ENCODE measurements at places on chromosomes 3 and 15.

GRCh38 chr3:114194750-114195149 is 15.9 kb upstream of the DRD3 start:
- DNase-seq = no peak

DNA sequence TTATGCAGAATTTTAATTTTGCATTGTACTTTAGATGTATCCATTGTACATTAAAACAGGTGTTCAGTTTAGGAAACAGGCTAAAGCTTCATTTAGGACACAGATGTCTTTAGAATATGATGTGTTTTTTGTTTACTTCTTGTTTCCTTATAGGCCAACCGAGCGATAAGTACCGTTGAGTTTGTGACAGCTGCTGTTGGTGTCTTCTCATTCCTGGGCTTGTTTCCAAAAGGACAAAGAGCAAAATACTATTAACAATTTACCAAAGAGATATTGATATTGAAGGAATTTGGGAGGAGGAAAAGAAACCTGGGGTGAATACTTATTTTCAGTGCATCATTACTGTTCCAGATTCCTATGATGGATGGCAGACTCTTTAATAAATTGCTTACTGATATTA is 29.4 kb downstream of the PLAAT1 start:
- no peak for DNase-seq

GRCh38 chr15:91625506-91625905 is 228.0 kb upstream of the SLCO3A1 start:
- DNase-seq = no peak

DNA sequence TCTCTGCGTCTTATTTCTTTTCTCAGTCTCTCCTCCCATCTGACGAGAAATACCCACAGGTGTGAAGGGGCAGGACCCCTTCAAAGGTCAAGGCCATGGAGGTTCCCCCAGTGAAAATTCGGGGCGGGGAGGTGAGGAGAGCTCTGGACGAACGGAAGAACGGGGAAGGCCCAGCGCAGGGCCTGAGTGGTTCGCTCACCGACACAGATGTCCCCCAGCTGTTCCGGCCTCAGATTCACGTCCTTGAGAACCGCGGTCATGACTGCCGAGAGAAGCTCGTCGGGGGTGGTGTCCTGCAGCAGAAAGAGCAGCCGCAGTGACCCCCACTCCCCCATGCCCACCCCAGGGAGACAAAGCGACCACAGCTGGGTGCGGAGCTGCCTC is 542 bp downstream of the ACAA1 start:
- DNase-seq = no peak

DNA sequence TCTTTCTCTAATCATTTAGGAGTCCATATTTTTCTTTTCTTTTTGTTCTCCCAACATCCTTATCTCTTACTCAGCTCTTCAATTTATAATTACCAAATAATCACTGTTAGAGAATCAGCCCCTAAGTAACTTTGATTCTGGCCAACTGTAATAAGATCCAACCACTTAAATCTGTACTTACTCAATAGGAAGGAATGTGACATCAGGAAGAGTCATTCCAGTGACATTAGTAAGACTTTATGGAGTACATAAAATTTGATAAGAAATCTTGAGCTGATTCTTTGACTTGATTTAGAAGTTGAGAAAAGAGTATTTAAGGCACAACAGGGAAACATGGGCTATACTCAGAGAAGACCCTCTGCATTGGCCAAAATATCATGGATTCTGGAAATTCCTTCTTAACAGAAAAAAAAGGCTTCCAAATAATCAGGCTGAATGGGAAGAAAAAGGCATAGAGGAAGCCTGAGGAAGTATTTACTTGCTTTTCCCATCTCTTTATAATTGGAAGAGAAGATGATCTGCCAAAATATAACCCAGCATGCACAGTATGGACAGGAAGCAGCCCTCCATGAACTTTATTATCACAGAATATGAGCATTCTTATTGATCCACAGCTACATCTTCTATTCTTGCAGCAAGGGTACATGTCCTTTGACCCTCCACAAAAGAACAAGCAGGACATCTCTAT is 289.7 kb upstream of the TPRG1 start:
- DNase-seq = no peak

- DNase-seq = no peak
Measured at GRCh38 chr3:192128060-192128459, 599.3 kb downstream of the FGF12 start.

DNA sequence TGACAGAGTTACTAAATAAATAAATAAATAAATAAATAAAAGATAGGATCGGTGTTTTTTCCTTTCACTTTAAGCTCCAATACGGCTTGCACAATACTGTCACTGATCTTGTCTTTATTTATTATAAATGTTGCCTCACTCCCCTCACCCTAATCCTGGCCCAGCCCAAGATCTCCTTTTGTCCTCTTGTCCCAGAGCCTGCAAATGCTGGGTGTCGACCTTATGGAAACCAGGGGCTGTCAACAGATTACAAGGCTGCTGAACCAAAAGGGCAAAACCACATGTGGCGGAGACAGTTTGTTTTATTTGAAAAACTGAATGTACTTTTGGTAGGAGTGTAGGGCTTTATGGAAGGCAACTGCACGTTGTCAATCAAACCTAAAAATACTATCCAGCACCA is 75.9 kb downstream of the RFTN1 start:
- DNase-seq = no peak

DNA sequence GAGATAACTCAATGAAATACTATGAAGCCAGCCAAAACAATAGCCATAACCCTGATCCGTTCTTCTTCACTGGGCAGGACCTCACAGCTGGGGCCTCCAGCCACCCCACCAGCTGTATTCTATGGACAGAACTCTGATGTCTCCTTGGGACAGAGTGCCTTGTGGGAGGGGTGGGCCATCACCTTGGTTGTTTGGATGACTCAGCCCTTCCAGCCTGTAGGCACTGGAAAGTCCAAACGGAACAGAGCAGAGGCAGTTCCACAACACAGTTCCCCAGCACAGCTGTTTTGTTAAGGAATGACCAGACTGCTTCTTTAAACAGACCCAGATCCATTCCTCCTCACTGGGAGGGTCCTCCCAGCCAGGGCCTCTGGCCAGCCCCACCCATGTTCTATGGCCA is 31.9 kb upstream of the ZBED2 start:
- no peak for DNase-seq

GRCh38 chr3:8954938-8955763 is 8.1 kb downstream of the RAD18 start:
- no peak for DNase-seq

GRCh38 chr15:36499412-36500389 is 79.7 kb upstream of the CDIN1 start:
- no peak for DNase-seq

DNA sequence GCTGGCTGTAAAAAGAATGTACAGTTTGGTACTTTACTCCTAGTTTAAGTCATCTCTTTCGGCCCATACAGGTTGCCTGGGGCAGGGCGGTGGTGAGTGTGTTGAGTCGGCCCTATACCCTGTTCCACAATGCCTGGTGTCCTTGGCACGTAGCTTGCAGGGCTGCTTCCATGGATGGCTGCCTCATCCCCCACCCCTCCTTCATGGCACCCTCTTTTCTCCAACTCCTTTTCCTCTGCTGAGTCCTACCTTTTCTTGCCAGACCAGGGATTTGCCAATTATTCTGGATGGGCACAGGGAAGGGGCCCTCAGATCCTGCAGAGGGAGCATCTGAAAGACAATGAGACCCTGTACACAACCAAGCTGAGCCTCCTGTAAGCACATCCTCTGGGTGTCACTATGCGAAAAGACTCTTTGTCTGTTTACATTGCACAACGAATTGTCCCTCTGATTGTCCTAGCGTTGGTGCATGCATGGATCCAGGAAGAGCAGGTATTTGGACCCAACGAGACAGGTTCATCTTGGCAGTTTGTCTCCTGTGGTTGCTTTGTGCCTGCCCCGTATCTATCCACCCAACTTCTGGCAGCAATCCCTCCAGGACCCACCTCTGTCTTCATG is 73.6 kb upstream of the CGNL1 start:
- DNase-seq = no peak

DNA sequence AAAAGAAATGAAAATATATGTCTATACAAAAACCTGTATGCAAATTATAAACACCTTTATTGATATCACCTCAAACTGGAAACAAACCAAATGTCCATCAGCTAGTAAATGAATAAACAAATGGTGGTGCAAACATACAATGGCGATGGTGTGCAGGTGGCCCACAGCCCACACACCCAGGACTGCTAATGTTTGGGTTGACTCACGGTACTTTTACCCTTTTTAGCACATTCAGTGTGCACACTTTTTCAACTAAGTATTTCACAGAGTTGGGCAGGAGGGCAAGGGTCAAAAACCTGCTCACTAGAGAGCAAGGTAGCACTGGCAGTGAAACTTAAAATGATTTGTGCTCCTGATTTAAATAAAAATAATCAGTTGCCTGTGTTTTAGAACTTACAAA is 123.1 kb upstream of the BHLHE40 start:
- DNase-seq = no peak

DNA sequence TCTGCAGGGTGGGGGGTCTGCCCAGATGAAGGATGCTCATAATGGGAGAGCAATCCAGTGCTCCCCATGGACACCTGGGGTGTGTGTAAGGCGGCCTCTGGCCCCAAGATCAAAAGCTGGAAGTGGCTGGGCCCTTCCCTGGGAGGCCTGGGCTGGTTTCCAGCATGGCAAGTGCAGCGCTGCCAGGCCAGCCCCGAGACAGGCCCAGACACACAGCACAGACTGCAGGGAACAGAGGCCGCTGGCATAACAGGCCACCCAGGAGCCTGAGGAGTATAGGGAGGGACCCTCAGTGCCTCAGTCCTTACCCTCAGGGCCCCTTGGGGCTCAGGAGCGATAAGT is 10.0 kb downstream of the ITPKA start:
- no peak for DNase-seq

GRCh38 chr3:193560870-193561269 is 6.2 kb upstream of the ATP13A4 start:
- no peak for DNase-seq

DNA sequence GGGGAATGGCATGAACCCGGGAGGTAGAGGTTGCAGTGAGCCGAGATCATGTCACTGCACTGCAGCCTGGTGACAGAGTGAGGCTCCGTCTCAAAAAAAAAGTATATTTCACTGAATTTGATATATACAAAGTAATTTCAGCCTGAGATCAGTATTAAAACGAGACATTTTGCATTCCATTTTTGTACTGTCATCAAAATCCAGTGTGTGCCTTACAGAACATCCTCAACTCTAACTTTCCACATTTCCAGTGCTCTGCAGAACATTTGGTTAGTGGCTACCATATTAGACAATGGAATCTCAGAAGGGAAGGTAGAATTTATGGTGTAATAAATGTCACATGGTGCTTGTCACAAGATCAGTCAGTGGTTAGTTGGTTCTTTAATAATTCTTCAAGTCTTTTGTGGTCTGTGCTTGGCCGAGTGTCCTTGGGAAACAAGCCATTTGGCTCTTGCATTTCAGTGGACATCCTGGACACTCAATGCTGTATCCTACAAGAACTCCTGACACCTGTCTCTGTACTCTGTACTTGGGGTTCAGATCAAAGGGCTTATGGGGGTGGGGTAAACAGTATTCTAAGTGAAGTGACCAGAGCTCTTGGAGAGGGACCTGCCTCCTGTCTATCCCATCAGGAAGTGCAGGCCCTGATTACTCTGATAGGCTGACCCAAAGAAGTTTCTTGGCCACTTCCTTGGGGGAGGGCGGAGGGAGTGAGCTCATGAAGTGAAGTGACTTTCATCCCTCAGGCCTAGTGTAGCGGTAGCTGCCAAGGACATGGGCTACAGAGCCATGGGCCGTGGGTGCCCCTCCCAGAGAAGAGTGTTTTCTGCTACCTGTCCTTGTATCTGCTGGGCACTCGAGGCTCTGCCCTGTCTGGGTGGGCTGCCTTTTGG is 3.7 kb downstream of the ACVR2B start:
- no peak for DNase-seq

DNA sequence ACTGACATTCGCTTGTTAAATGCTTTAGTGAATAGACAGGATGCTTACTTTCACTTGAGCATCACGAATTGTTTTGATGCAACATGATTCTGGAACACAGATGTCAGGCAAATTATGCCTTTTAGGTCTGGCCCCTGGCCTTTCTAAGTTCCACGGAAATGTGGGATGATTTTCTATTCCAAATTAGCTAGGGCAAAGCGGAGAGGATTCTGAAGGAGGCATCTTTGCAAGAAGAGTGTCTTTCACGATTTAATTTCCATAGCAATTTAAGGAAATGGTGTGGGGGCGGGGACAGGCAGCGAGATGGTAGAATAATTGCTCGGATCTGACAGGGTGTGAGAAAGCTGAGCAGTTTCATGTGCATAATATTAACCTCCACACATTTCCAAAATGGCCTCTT is 238.5 kb upstream of the KCNMB2 start:
- no peak for DNase-seq

DNA sequence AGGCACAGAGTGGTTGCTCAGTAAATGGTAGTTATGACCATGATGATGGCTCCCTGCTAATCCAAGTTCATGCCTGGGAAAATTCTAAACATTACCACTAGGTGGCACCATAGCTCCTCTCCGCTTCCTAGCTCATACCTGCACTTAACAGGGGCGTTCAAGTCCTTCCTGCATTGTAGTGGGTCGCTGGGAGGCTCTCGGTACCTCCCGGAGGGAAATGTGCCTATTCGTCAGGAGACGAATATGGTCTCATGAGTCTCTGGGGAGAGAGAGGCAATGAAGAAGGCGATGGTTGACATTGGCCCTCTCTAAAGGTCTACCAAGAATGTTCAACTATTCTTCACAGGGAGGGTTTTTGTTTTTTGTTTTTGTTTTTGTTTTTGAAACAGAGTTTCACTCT is 10.9 kb downstream of the MESP1 start:
- DNase-seq = peak; percentile 61

DNA sequence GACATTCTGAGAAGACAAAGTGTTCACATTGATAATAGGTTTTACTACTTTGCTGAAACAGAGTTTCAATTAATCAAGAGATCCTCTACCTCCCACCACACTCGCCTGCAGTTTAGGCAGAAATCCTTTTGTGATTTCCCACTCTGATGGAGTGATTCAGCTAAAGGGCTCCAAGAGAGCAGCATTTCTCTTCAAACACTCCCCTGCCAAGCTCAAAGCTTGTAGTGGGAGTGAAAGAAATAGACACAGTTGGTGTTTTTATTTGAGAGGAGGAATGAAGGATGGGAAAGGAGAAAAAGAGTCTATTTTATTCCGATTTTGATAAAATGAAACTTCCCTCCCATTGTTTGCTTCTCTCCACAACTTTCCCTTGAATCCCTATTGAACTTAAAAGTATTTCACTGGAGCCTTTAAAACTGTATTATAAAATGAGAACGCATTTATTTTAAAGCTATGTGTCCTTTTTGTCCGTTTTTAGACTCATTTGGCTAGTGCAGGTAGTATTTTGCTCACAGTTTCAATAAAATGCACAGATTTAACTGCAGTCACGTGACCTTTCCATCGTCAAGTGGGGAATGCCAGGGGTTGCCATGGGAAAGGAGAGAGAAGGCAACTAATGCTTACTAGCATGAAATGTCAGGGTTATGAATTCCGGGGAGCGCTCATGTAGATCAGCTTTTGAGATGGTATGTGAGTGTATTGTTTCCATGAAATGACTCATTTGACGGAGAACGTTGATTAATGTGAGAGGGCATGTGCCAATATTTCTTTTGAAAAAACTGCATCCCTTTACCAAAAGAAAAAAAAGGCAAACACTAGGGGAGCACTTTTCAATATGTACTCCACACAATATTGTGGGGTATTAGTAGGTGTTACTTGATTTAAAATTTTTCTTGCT is 7.7 kb upstream of the OSBPL11 start:
- no peak for DNase-seq

Data from NCI-H1417 treated with DMSO at 0.1 percent for 48 hours (cell line).